ENCODE measurements at places on chromosomes 2 and 18.
A peak's percentile ranks its signal among the peaks of the same experiment; 100 is the strongest.

DNA sequence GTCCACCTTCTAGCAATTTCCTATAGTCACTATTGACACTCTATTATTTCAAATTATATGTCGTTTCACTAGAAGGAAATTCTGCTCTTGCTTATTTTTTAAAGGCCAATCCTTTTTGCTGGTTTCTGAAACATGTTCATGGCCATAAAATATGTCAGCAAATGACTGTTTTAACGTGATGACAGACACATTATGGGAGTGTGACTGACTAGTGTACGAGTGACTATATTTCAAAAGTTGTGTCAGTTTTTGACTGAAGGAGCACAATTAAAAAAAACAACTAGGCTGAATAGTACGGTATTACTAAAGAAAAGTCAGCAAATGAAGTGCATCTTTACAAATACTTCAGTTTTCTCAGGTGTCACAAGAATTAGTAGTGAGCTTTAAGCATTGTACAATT is 196.0 kb downstream of the NR4A2 start:
- no peak for DNase-seq

- no peak for DNase-seq
Observed at GRCh38 chr2:144431392-144431783, 88.5 kb downstream of the ZEB2 start.

DNA sequence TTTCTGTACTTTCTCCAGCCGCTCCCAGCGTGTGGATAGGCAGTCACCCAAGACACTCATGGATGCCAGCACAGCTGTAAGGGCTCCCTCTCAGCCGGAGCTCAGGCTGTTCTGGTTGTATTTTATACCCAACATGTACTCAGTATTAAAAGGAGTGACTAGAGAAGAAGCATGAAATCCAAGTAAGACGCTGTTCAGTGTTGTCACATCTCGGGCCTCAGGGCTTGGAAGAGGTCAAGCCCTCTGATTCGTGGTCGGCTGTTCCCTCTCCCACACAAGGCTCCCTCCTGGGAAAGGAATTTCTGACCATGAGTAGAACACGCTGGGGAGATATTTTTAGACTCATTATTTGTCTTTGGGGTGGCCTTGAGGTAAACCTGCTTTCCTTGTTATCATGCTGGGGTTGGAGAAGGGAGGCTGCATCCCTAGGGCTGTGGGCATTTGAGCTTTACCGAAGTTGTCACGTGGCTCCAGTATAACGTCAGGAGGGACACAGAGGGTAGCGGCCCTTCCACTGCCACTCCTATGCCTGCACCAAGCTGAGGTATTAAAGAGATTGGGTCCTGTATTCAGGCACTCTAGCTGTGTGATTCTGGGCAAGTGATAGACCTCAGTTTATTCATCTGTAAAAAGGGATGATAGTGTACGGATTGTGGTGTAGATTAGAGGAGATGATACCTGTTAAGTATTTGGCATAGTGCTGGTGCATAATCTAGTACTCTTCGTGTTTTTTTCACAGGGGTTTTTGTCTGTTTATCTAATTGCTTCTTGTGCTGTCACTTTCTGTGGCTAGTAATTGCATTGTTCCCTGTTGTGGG is 34.1 kb downstream of the HK2 start:
- DNase-seq, result no peak

- no peak for DNase-seq
Observed at GRCh38 chr2:60837123-60837522, 44.3 kb upstream of the REL start.

DNA sequence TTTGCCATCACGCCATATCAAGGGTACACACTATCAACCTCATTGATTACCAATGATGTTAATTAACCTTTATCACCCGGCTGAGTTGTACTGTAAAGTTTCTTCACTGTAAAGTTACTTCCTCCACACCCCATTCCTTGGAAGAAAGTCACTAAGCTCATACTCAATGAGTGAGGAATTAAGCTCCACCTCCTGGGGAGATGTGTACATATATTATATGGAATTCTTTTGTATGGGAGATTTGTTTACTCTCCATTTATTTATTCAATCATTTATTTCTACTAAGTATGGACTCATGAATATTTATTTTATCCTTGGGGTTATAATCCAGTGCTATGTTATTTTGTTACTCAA is 56.8 kb downstream of the C2orf74 start:
- DNase-seq, result no peak

- DNase-seq, result peak; percentile 94
Observed at GRCh38 chr2:30711646-30712085, 95.6 kb downstream of the CAPN13 start.

DNA sequence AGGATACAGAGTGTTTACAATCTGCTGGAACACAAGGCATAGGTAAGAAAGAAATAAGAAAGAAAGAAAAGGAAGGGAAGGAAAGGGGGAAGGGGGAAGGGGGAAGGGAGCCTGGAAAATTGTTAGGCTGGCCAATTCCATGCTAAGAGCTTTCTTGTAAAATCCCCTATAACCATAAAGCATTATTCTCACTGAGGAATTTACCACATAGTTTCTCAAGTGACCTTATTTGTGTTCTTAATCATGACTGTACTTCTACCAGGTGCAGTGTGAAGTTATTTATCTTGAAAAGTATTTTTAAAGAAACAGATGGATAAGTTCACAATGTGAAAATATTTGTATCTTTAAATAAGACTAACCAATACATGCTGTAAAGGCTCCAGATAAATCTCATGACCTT is 39.2 kb upstream of the KIDINS220 start:
- no peak for DNase-seq

- DNase-seq, result no peak
Observed at GRCh38 chr2:135743860-135744259, 2.2 kb downstream of the UBXN4 start.

DNA sequence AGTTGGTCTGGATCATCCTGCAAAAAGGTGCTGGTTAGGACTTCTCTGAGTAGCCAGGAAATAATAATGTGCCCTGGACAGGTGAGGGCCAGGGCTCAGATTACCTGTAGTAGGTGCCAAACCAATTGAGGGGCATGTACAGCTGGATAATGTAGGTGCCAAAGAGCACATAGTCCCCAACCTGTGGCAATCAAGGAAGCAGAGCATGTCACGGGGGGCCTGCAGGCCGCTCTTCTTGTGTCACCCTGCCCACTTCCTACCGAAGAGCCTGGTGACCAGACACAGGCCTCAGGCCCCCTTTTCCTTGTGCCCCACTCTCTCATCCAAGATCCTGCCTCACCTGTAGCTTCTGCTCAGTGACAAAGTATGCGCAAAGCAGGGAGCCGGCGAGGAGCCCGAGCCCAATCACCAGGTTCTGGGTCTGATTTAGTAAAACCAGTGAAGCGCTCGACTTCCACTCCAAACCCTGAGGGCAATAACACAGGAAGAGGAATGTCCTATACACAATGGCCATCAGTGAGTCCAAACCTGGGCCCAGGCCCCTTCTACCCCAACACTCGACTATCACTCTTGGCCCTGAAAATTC is 5.2 kb downstream of the ABCB6 start:
- DNase-seq, result no peak

DNA sequence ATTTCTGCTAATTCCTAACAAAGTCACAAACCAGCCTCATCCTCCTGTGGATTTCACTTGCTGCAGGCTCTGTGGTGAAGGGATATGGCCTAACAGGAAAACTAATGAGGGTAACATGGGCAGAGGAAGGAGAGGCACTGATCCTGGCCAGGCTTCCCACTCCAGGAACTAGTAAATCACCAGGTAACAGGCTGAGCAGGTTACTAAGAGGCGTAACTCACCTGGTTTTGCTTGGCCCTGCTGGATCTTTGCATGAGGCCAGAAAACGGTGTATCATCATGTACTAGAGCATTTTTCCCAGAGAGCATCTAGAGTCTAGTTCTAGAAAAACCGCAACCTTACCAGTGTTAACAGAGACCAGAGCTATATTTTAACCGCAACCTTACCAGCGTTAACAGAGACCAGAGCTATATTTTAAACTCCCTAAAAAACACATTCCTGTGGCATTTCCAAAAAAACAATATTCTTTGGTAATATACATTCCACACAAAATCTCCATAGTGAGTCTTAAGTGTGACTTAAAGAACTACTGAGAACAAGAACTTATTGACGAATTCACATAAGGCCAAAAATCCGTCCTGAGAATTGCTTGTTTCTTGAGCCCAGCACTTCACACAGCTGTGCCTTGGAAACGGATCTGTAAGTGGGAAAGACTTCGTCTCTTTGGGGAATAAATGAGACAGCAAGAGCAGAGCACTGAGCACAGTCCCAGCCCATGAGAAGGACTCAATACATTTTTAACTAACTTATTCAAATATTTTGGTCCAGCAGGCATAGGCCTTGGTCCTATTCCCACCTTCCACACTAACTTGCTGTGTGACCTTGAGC is 43.4 kb downstream of the DPP4 start:
- DNase-seq, result no peak

DNA sequence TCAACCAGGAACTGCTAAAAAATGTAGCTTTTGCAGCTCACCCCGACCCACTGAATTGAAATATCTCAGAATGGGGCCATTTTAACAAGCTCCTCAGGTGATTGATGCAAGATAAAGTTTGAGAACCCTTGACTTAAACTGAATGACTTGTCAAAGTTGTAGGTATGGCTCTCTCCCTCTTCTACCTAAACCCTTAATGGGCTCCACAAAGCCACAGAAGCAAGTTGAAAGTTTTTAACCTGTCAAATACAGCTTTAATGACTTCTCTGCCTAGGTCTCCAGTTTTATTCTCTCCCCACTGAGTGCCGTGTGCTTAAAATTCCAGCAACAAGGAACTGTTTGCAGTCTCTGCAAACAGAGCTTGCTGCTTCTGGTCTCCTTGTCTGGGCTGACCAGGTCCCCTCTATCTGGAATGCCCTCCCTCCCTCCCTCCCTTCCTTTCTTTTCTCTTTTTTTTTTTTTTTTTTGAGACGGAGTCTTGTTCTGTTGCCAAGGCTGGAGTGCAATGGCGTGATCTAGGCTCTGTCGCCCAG is 19.7 kb upstream of the RNF125 start:
- no peak for DNase-seq

- no peak for DNase-seq
Observed at GRCh38 chr2:124778076-124778475, 753.0 kb downstream of the CNTNAP5 start.

GRCh38 chr2:95076705-95077529 is 44.7 kb downstream of the MRPS5 start:
- peak; percentile 88 for DNase-seq

- no peak for DNase-seq
Observed at GRCh38 chr2:192005211-192005610, 158.3 kb upstream of the CAVIN2 start.

- DNase-seq, result no peak
Observed at GRCh38 chr2:159759577-159759976, 38.4 kb downstream of the CD302 start.

- no peak for DNase-seq
Observed at GRCh38 chr2:158995677-158996049, 27.2 kb downstream of the TANC1 start.

DNA sequence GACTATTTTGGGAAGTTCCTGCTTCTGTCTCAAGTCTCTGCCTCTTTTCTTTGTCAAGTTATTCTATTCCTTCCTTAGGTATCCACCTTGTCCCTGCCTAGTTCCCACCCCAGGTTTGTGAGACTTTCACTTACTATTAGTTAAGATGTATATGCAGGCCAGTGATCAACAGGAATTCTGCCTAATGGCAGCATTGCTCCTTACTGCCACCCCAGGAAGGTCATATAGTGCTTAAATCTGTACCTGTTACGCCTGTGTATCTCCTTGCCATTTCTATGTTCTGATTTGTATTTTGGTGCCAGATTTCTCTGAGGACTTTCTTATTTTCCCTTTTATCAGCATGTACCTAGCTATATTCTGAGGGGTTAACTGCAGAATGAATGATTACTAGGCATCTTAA is 746.0 kb upstream of the TMEFF2 start:
- DNase-seq, result no peak

- DNase-seq, result no peak
Observed at GRCh38 chr2:168926621-168927386, 25.7 kb downstream of the G6PC2 start.

DNA sequence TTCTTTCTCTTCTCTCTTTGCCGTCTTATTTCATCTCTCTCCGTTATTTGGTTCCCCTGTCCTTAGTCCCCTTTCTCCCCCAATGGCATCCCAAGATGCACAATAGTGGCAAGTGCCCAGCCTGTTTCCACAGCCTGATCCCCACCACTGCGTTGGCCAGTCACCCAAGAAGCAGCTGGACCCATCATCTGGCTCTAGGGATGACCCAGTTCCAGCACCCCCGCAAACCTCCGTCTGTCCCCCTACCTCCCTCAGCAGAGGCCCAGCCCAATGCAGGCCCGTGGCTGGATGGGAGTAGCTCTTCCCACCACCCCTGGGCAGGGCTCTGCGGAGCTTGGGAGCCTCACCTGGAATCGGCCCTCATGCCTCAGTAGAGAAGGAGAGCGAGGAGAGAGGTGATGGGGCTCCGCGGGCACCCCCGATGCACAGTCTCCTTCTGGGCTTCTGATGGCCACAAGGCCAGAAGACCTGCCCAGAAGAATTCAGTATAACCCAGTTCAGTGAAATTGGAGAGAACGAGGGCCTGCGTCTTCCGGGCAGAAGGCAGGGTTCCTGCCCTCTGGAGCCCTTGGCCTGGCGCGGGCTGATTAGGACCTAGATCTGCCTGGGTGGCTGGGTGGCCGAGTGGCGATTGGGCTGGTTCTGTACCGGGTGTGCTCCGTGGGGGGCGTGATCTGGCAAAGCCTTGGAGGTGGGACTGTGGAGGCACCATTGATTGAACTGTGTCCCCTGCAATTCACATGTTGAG is 50.9 kb downstream of the RRM2 start:
- DNase-seq, result no peak

- no peak for DNase-seq
Observed at GRCh38 chr18:51397347-51397962, 200.0 kb upstream of the MEX3C start.

DNA sequence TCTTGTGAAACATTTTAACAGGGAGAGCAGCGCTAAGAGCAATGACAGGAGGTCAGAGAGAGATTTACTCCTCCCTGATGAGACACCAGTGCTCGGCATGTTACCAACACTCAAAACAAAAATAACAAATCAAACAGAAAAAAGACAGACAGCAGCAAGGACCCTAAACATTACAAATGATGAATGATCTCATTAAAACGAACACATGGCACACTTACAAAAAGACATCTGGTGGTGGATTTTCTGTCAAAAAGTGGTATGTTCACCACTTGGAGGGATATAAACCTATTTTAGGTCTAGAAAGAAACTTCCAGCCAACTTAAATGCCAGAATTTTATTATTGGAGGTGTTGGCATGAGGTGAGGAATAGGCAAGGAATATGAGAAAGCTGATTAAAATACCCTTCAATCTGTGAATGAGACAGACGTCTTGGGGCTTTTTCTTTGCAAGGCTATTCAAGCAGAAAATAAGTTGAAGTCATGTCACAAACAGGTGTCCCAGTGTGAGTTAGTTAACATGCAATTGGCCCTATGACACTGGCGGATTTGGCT is 112.8 kb downstream of the PRELID3A start:
- DNase-seq, result no peak

Measured in activated CD4-positive, alpha-beta T cell treated with anti-CD3 and anti-CD28 coated beads, Interleukin-2, Interleukin-6, amounts not matched to agents 100 ng/mL and 50 ng/mL, durations not matched to agents 16 hours and 8 hours (primary cell).